ENCODE measurements at places on chromosomes 16 and 17.

DNA sequence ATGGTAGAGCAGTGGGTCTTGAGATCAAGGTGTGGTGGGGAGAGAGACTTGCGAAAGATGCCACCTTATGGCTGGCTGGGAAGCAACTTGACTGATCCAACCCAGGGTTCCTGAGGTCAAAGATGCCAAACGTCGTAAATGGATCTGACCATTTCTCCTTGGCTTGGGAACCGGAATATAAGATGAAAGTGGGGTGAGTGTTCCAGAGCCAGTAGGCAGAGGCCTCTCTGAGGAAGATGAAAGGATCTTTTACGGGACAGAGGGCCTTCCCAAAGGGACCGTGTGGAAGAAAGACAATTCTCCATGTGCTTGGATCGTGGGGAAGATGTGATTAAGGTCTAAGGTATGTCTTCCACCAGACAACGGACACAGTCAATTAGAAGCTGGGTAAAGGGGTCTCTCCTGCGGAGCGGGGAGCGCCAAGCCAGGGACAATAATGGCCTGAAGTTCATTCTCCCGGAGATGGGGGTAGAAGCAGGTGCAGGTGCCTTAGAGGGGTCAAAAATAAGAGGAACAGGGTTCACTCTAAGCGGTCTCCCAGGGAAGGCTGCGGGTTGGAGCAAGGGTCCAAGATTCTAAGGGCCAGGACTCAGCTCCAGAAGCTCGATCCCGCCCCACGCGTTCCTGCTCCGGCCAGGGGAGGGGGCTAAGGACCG, 800 bp downstream of the FXR2 start:
- no peak for DNase-seq

GRCh38 chr17:52982331-52982730, 823.8 kb upstream of the CA10 start:
- DNase-seq = no peak

DNA sequence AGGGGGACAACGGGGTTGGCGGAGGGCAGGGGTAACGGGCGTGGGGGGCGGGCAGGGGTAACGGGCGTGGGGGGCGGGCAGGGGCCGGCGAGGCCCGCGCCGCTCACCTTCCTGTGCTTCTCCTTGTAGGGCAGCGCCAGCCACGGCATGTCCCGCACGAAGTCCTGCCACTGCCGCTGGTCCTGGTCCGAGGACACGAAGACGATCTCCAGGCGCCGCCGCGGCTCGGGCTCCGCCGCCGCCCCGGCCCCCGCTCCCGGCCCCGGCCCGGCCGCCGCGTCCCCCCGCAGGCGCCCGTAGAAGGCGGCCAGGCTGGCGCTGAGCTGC, 401 bp downstream of the NXN start:
- no peak for DNase-seq

DNA sequence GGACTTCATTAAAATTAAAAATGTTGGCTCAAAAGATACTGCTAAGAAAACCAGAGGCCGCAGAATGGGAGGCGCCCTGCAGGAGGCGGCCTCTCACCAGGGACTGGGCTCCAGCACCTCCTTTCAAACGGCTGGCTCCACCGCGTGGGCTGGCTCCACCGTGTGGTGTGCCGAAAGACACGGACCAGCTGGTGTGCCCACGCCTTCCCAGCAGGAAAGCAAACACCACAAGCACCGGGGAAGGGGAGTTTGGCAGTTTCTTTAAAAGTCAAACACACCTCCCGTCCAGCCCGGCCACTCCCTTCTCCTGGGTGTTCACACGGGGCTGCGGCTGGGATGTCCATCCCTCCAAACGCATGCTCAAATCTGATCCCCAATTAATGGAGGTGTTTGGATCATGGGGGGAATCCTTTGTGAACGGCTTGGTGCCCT, 13.9 kb downstream of the HAGH start:
- no peak for DNase-seq

- no peak for DNase-seq
These were observed 15.4 kb downstream of the SYCE1L start for GRCh38 chr16:77214411-77215138.

- DNase-seq = peak; percentile 14
These were observed 143.1 kb downstream of the GSG1L start for GRCh38 chr16:27920391-27920891.

DNA sequence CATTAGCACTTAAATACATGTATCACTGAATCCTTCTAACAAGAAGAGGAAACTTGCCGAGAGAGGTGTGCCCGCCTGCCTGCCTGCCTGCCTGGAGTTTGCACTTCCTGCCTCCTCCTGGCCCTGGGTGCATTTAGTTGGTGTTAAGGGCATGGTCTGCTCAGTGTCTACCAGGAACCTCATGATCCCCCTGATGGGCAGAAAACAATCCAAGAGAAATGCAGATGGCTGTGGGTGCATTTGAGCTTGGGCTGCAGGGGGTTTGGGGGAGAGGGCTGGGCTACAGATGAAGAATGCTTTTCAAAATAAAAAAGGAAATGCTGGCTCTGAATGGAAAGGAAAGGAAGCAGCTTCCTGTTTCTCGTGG, 10.1 kb downstream of the KSR1 start:
- DNase-seq = no peak

DNA sequence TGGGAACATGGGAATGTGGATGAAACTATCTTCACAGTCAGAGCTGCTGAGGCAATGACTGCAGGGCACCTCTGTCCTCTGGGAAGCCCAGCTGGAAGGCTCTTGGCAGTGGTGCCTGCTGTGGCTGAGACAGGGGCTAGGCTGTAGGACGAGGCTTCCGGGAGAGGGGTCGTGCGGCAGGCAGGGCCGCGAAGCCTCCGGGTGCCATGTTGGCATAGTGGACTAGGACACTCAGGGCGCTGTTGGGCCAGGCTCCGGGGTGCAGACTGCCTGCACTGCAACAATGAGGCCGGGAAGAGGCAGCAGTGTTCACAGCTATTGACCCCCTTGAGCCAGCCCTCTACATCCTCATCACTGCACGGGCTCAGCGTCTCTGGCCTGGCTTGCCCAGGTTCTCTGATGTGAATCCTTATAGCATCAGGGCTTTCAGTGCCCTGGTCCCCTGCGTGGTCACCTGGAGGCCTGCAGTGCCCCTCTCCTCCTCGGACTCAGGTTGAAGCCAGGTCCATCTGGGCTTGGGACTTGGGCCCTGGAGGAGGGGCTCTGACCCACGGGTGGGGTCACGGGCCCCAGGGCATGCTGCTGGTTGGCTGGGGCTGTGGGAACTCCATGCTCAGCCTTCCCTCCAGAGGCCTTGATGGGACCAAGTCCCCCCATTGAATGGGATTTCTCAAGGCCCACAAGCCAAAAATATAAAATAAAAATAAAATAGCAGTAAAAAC, 91.6 kb downstream of the TNFRSF13B start:
- no peak for DNase-seq

GRCh38 chr16:17371299-17371698, 99.5 kb downstream of the XYLT1 start:
- no peak for DNase-seq

- peak; percentile 41 for DNase-seq
These were observed 555 bp downstream of the NUP88 start for GRCh38 chr17:5418858-5419355.
